Stimulated activated CD8-positive, alpha-beta memory T cell treated with anti-CD3 and anti-CD28 coated beads, Interleukin-15, amount 100 ng/mL, for 4 hours (primary cell): ENCODE measurements at places on chromosomes 7 and 10.

DNA sequence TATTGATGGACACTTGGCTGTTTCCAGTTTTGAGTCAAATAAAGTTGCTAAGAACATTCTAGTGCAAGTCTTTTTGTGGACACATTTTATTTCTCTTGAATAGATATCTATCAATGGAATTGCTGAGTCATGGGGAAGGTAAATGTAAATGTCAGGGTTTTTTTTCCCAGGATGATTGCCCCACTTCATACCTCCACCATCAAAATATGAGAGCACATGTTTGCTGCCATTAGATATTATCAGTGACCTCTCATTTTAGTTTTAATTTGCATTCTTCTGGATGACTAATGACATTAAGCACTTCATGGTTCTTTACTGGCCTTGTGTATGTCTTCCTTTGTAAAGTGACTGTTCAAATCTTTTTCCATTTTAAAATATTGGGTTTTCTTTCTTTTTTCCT lies 45.7 kb downstream of the PAPSS2 start:
- DNase-seq = no peak

GRCh38 chr10:48714088-48714487 lies 29.4 kb downstream of the WDFY4 start:
- DNase-seq = no peak

GRCh38 chr7:505171-505570 lies 14.5 kb downstream of the PDGFA start:
- no peak for DNase-seq

DNA sequence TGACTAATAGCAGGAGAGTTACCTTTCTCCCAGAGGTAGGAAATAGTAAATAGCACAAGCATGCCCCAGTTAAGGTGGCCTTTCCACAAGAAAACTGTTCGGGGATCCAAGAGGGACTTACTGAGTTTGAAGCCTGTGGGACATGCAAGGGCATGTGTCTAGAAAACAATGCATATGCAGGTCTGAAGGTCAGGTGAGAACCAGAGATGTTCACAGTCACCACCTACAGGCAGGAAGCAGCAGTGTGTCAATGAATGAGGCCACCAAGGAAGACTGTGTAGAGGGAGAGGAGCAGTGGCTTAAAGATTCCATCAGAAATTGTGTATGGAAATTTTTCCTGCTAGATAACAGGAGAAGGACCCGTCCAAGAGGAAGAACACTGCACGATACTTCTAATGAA lies 66.0 kb downstream of the CALD1 start:
- no peak for DNase-seq

DNA sequence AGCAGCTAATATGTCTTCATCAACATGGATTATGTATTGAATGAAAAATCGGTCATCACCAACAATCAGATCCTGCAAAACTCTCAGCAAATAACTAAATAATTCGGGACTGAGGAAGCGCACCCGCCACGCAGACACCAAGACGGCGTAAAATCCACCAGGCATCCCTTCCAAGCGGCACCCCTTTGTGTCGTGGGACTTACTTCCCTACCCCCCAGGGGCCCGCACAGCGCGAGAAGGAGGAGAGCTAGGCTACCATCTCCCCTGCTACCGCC lies 721 bp downstream of the ARL3 start:
- DNase-seq = no peak
